Thoracic aorta (tissue), 2 donors: ENCODE measurements at places on chromosomes 2 and 18. TPM values are rescaled to one million over a fixed set of nuclear protein-coding genes. Genes with fewer than 3 reads are reported as not detected.

GRCh38 chr18:21745231-21745630, 4.6 kb downstream of the MIB1 start:
- no peak for DNase-seq

DNA sequence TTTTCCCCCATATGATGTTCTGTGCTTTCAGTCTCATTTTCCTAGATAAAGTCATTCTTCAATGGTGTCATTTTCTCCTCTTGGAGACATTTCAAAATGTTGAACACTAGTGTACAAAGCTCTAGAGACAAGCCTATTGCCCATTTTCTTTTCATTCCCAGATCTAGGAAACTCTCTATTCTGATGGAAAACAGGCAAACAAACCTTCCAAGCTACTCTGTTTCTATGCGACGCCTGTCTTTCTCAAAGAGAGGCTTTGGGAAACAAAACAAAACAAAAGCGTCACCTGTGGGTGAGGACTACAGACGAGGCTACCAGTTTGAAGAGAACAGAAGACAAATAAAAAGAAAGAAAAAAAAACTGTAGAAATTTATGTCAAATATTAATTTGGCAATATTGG, 311.0 kb downstream of the CBLN2 start:
- DNase-seq, result no peak

- DNase-seq, result no peak
Observed at GRCh38 chr18:28003451-28003850, 173.5 kb downstream of the CDH2 start.

Gene ANKRD30B
- not detected for total RNA-seq

Gene GATA6
- total RNA-seq, result 92.8 TPM

Gene USP14
- total RNA-seq, result 33.3 TPM

Gene IL18RAP
- total RNA-seq, result 32.1 TPM
